ENCODE measurements at places on chromosomes 3 and 15.

DNA sequence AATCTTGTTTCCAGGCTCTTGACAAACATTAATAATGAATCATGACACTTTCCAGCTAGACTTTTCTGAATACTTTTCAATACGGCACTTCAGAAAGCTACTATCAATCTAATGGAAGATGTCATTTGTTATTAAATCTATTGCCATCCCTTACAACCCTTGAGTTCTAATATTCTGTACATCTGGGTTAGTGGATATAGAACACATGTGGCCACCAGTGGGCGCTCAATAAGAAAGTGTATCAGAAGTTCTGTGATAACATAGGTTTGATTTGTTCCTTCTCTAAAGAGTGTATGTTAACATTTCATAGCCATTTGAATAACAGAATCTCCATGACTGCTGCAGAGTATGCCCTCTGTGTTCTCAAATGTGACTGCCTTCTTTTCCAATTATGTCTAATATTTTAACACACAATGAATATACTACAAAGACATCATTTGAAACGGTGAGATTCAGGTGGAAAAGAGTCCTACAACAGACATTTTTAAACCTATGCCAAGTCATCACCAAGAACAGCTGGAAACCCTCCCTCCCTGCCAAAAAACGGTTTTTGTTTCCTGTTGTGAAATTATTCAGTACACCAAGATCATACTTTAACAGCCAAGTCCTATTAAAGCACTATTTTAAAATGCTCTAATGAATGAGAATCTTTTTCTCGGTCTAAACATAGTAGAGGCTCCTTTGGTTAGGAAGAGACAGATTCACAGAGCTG lies 22.2 kb downstream of the ALDH1A2 start:
- DNase-seq, result no peak

DNA sequence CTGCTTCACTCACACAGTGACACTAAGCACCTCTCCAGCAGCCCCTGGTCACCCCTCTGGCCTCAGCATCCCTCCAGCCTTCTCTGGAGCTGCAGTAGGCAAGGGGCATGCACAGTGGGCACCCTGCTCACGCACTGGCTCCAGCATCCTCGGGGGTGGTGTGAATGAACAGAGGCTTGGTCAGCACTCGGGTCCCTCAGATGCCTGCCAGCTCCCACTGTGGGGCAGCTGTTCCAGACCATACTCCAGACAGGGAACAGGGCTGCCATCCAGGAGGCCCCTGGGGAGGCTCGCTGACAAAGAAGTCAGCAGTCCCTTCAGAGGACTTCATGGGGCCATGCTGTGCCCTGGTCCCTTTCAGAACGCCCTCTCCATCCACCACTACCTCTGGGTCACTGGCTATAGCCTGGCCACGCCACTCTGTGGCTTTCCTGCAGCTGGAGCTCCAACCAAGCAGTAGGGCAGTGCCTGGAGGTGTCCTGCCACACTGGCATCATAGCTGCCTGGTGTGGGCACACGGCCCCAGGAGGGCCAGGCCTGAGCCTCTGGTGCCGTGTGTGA lies 26.3 kb downstream of the ALS2CL start:
- peak; percentile 5 for DNase-seq

- no peak for DNase-seq
Measured at GRCh38 chr3:98730338-98730737, 32.8 kb upstream of the ST3GAL6 start.

GRCh38 chr15:82951472-82952157 lies 905 bp downstream of the HOMER2 start:
- DNase-seq, result no peak

DNA sequence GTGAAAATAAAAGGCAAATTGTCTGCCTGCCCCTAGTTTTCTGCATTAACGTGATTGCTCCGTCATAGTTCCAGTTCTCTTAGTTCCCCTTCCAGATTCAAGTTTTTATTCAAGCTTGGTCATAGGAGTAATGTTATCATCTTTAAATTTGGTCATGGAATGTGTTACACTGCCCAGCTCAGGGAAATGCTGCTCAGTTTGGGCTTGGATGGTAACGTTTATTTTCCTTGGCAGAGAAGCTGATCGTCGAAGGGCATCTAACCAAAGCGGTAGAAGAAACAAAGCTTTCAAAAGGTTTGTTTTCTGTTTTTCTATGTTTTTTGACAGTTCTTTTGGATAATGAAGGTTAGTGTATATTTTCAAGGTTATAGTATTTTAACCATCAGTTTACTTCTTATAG lies 118.4 kb upstream of the FLNB start:
- DNase-seq, result no peak

- DNase-seq, result no peak
Measured at GRCh38 chr3:149319750-149320149, 13.7 kb downstream of the TM4SF18 start.

- no peak for DNase-seq
Measured at GRCh38 chr15:29638781-29639180, 183.5 kb downstream of the TJP1 start.

DNA sequence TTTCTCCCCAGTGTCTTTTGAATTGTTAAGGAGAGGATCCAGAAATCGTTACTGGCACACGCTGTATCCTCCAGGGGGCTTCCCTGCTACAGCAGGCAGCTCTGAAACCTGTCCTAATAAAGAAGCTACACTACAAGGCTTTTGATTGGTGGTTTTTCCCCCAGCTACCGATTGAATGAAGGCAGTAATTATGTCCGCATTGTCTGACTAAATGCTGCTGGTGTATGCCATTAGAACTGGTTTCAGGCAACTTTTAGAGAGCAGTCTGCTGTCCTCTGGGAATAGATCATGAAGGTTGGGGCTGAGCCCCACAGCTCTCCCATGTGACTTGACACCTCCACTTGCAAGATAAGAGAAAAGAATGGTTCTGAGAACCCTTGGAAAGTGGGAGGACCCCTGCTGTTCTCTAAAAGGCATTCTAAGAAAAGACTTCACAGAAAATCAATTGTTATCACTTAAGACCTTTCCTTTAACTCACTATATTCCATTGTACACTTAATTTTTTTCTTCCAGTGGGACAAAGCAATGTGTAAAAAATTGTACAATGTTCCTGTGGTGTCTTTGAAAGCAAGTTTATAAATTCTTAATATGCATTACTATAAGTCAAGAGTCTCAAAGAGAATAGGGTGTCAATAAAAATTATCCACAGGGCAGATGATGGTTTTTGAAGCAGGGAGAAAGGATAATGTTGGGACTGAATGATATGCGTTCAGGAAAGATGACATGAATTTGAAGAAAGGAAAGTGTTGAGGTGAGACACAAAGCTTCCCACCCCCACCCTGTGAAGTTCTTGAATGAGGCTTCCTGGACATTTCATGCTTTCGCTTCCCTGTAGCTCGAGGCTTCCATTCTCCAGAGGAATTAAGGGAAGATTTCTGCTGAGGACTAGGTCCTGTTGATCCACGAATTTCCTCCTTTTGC lies 53.0 kb upstream of the DAZL start:
- no peak for DNase-seq

DNA sequence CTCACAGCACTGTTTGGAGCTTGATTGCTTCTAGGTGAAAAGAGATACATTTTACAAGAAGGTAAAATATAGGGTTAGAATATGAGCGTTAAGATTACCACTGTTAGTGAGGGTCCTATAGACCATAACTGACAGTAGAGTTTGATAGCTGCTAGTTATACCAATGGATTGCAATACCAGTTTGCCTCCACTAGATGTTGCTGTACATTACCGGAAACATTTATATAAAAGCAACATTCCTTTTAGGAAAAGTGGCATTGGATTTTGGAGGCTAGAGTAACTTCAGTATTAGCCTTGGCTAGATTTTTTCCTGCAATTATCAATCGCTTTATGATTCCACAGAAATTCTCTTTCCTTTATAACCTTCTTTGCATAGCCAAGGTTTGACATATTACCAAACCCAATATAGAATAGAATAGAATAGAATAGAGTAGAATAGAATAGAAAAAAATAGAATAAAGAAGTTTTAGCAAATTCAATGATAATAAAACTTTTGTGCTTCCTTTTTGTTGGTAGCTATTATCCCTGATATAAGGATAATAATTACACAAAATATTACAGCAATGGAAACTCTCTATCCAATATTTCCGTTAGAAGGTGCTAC lies 1093.6 kb upstream of the ALCAM start:
- DNase-seq, result no peak

DNA sequence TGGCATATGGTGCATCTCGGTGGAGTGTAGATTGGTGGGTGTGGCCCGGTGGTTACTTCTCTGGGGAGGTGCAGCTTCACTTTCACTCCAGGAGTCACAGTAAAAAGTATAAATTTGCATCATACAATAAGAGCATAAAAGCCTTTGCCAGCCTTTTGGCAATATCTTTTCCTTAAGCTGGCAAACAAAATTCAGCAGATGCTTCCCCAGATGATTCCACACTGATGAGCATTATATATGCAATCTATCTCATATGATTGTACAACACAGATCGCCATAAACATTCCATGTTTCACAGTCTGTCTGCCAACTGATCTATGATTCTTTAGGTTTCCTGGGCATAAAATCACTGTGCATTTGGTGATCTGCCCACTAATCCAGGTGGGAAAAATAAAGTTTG lies 120.2 kb upstream of the ALCAM start:
- DNase-seq, result no peak
